ENCODE measurements at places on chromosomes 4 and X.

GRCh38 chr4:113404841-113405240 is 355.4 kb downstream of the ANK2 start:
- DNase-seq: no peak

- no peak for DNase-seq
Observed at GRCh38 chrX:11397680-11398079, 104.5 kb downstream of the AMELX start.

- DNase-seq: no peak
Observed at GRCh38 chr4:182560358-182560757, 317.2 kb downstream of the TENM3 start.

DNA sequence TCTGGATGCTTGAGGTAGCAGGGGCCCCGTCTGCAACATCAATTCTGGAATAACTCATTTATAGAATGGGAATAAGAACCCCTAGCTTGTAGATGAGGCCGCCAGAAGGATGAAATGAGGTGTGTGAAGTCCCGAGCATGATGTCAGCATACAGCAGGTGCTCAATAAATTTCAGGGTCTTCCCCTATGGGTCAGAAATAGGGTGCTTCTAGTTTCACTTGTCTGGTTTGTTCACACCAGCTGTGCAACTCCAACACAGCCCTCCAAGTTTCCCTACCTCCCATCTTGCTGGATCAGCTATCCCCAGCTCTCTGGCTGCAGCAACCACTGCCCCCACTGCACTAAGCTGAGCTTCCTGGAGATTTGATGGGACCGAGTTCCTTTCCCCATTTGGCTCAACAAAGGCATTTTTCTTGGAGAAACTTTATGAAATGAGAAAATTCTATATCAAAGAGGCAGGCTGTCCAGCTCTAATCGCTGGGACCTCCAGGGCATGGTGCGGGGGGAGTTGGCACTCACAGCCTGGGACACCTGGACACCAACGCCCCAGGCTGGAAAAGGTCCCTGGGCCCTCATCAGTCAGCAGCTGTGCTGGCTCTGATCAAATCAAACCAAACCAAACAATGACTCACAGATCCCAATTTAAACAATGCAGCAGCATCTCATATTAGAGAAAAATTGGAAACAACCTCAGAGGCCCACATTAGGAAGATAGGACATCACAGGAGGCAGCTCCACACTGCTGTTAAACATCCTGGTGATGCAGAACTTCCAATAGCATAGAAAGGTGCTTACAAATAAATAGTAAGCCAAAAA is 13.3 kb downstream of the SLC2A9 start:
- no peak for DNase-seq

DNA sequence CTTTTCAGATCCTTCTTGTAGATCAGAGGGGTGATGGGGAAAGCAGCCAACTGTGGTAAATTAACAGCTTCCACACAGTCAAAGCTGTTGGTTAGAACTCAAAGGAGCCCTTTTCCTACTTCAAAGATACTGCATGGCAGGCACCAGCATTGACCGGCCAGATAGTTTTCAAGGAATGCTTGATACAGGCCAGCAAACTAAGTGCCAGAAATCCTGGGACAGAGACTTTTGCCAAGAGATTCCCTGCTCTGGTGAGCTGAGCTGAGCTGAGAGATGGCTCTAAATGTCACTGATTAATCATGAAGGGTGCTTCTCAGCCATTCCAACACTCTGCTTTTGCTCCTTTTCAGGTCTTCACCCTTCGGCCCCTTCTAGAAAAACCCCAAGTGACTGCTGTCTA is 131.6 kb upstream of the MED14 start:
- no peak for DNase-seq

DNA sequence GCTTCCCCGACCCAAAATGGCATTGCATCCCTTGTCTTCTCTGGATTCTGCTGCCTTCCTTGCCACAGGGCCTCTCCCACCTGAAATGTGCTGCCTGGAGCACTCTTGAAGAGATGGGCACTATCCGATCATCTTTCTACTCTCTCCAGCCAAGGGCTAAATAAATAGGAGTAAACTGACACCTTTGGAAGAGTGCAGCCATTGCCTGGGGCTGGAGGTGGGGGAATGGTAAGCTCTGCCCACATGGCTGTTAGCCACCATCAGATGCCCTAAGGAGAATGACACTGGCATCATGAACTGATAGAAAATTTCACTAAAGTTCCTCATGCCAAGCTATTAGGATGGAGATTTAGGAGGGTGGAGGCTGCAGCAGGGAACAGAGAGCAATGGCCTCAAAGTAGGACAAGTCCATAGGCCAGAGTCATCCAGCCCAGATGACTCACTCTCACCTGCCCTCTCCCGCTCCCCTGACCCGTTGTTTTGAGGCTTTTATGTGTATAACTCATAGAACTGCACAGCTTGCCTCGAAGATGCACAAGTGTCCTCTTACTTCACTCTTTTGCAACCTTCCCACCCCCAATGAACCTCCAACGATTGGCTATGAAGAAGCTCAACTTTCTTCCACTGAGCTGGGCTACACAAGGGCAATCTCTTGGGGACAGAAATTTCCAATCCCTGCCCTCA is 822 bp upstream of the PFKFB1 start:
- DNase-seq: no peak

DNA sequence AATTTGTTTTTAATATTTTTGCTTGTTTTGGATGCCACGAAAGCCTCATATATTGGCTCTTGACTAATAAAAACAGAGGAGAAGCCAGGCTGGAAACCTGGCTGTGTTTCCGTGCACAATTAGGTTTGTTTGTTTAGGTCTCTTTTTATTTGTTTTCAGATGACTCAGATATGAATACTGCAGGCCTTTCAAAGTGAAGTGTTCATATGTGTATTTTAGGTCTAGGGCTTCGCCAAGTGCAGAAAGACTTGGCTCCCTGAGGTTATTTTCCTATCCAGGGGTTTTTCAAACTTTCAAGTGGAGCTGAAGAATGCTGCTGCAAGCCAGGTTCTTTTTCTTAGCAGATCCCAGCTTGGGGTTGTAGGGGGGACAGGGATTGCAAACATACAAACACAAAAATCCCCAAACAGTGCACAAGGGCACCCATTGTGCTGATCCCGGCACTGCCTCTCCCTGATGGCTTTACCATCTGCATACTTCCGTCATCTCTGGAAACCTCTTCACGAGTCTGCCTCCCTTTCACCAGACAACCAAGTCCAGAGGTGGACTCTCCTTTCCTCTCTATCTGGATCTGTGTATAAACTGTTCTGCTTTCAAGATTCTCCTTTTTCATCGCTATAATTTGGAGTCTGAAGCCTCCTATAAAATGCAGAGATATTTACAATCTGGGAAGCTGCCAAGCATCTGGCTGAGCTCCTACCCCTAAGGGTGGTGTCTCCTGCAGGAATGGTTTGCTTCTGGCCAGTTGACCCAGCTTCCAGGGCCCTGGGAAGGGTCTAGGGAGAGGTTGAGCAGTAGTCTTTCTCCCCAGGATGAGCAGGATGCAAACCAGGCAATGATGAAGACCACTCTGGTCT is 108.6 kb downstream of the SMIM20 start:
- no peak for DNase-seq

GRCh38 chrX:108271397-108271787 is 166.8 kb downstream of the COL4A6 start:
- DNase-seq: no peak

GRCh38 chrX:39513836-39514235 is 583.9 kb downstream of the BCOR start:
- no peak for DNase-seq

DNA sequence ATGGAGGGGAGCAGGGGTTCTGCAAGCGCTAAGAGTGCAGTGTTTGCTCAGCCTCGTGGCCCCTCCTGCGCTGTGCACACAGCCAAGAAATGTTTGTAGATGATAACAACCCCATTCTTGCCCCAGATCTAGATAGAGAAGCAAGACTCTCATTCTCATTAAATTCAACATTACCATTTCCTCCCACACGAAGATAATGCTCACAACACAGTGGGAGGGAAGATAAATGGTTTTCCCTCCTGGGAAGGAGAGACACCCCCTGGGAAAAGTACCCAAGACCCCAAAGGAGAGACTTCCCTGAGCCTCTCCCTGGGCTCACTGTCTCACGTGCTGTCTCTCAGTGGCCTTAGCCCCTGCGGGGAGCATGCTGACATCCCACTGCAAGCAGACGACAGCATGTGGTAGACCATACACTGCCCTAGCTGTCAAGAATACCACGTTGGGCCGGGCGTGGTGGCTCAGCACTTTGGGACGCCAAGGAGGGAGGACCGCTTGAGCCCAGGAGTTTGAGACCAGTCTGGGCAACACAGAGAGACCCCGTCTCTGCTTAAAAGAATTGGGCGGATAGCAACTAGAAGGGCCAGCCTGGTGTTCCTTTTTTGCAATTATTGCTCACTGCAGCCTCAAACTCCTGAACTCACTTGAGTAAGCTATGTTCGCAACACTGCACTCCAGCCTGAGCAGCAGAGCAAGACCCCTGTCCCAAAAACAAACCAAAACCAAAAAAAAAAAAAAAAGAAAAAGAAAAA is 34.9 kb upstream of the IQSEC2 start:
- no peak for DNase-seq

DNA sequence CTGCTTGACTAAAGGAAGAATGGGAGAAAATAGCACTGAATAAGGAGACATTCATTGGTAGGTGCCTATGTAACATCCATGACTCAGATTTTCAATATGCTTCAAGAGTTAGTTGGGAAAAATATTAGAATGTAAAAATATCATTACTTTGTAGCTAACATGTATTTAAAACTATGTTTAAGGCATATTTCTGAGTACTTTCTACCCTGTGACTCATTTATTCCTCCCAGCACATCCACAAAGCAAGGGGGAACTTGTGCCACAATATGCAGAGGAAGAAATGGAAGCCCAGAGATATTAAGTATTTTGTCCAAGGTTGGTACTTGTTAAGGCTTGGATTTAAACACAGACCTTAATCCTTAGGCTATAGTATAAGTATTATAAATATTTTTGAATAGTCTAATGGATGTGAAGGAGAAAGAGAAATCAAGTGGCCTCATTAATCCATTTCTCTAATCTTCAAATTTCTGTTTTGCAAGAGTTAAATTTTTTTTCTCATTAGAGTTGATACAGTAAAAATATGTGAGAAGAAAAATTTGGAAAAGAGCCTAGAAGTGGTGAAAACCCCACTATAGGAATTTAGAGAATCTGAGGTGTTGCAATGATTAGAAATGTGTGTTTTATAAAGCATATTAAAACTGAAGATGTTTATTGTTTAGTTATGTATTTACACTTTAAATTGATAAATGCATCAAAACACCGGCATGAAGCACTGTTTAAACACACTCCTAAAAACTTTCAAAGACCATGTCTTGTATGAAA is 149.3 kb upstream of the GYPA start:
- no peak for DNase-seq

- no peak for DNase-seq
Observed at GRCh38 chrX:16970977-16971376, 24.5 kb downstream of the REPS2 start.

DNA sequence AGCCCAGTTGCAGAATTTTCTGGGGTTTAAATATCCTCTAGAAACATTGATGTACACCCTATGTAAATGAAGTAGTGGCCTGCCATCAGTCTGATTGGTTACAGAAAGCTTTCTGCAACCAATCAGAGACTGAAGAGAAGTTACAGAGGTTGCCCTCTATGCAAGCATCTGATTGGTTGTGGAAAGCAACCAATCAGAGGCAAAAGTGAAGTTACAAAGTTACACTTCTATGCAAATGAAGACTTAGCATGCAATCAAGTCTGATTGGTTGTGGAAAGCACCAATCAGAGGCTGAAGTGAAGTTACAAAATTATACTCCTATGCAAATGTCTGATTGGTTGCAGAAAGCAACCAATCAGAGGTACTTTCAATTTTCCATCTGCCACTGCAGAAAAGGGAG is 51.9 kb upstream of the USP9X start:
- DNase-seq: no peak

DNA sequence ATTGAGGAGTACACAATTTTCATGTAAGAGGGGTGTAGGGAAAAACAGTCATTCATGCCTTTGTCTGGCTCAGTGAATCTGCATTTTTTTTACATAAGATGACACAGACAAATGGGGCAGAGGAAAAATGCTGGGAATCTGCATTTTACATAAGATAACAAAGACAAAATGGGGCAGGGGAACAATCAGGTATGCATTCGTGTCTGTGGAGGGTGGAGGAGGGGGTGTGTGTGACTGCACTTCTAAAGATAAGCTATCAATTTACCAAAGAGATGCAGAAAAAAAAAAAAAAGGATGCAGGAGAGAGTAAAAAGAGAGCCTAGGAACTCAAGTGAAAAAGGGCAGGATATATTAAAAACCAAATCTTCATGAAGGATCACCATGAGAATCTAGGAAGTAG is 637.4 kb downstream of the ZNF674 start:
- no peak for DNase-seq

- DNase-seq: no peak
Observed at GRCh38 chr4:164058776-164059445, 564.4 kb downstream of the TMA16 start.

DNA sequence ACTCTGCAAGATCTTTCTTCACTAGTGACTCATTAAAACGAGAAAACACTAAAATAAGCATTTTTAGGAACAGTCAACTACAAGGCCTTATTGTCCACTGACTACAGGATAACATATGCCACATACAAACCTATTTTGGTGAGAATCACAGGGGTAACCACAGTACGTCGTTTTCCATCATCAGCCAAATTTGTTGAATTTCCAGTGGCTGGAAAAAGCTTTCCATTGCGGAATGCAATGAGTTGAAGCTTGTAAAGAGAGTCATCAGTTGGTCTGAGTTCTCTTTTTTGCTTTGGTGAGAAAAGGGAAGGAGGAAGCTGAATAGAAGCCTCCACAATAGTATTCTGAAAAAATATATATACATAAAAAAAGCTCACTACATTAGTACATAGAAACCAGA is 102.4 kb downstream of the ADGRA3 start:
- no peak for DNase-seq

DNA sequence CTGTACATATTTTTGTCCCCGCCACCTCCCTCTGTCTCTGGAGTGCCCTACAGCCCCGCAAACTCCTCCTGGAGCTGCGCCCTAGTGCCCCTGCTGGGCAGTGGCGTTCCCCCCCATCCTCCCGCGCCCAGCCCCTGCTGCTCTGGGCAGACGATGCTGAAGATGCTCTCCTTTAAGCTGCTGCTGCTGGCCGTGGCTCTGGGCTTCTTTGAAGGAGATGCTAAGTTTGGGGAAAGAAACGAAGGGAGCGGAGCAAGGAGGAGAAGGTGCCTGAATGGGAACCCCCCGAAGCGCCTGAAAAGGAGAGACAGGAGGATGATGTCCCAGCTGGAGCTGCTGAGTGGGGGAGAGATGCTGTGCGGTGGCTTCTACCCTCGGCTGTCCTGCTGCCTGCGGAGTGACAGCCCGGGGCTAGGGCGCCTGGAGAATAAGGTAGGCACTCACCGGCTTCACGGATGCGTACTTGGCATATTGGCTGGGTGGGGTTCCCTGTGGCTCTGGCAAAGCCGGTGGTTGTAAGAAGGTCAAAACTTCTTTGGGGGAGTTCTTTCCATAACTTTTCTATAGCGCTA is 653 bp downstream of the HHIP start:
- no peak for DNase-seq

DNA sequence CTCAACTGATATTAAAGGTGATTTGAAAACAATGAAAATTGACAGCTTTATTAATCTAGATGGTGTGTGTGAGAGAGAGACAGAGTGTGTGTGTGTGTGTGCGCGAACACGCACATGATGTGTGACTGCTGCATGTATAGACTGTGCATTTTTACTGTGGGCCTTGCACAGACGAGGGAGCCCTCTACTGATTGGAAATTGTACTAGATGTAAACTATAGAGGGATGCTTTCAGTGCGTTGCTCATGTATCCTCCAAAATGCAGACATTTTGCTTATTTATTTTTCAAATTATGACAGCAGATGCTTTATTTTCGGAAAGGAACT is 168.4 kb upstream of the GK2 start:
- DNase-seq: no peak
